ENCODE measurements at places on chromosomes 12 and 14.

DNA sequence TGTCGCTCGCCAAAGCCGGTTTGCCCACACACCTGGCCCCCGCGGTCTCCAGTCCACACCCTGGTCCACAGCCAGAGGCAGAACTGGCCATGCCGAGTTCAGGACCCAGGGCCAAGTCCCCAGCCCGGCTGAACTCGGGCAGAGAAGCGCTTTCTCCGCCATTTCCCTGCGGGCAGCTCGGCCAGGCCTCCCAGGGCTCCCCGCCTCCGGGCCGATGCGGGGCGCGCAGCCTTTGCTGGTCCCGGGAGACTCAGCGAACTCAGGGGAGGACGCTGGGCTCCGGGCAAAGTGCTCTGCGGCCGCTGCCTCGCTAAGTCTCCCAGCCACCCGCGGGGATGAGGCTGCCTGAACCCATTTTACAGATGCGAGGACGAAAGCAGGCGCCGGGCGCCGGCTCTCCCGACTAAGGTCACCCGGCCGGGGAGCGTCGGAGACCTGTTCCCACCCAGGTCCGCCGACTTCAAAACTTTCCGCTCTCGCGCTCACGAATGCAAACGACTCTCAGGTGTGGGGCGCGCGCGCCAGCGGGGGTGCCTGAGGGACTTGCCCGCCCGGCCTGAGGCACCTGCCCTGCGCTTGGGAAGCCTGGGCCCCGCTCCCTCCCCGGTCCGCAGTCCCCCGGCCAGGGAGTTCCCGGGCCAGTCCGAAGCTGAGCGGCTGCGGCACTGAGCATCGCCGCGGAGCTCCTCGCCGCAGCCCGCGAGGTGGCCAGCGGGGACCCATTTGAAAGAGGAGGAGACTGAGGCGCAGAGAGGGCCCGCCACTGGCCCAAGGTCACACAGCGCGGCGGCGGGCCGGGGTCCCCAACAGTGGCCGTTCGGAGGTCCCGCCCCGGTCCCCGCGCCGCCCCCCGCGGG, 627 bp downstream of the TESC start:
- no peak for DNase-seq

- peak; percentile 84 for DNase-seq
These were observed 421.8 kb upstream of the PDE3A start for GRCh38 chr12:19946550-19946949.

DNA sequence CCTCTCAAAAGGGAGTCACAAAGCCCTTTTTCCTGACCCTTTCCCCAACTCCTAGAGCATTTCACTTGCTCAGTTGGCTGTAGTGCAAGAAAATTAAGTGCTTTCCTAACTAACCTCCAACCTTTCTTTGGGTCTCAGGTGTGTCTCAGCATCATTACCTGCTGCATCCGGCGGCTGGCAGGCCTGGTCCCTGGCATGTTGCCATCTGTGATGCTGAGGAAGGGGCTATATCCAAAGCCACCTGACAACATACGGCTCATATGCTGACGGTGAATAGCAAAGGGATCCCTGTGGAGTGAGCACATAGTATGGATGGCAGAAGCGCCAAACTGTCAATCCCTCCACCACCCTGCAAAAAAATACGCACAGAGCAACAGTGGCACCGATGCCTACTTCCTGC, 1.2 kb downstream of the MLF2 start:
- DNase-seq, result no peak

- no peak for DNase-seq
These were observed 41.2 kb downstream of the TDP1 start for GRCh38 chr14:89996963-89997362.

- no peak for DNase-seq
These were observed 108.5 kb downstream of the GCH1 start for GRCh38 chr14:54794159-54794558.

All from hepatic stellate cell (primary cell).